Activated CD8-positive, alpha-beta memory T cell treated with anti-CD3 and anti-CD28 coated beads for 1 hour (primary cell): ENCODE measurements at places on chromosomes 3 and 15.

GRCh38 chr3:197513953-197514785, 41.6 kb downstream of the BDH1 start:
- no peak for DNase-seq

- DNase-seq: no peak
These were observed 1003.3 kb upstream of the NR2F2 start for GRCh38 chr15:95327183-95327525.

DNA sequence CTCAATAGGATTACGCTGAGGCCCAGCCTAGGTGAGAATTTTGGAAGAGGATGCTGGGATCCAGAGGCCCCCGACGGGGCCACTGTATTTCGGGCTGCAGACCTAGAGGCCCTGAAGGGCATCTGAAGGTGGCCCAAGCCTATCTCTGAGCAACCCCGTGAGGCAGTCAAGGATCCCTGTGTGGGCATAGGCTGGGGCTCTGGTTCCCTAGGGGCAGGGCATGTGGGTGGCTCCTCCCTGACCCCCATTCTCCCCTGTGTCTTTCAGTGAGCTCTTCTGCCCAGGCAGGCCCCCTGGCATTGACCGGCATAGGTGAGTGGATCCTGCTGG, 216.0 kb downstream of the SNRPN start:
- DNase-seq: no peak

DNA sequence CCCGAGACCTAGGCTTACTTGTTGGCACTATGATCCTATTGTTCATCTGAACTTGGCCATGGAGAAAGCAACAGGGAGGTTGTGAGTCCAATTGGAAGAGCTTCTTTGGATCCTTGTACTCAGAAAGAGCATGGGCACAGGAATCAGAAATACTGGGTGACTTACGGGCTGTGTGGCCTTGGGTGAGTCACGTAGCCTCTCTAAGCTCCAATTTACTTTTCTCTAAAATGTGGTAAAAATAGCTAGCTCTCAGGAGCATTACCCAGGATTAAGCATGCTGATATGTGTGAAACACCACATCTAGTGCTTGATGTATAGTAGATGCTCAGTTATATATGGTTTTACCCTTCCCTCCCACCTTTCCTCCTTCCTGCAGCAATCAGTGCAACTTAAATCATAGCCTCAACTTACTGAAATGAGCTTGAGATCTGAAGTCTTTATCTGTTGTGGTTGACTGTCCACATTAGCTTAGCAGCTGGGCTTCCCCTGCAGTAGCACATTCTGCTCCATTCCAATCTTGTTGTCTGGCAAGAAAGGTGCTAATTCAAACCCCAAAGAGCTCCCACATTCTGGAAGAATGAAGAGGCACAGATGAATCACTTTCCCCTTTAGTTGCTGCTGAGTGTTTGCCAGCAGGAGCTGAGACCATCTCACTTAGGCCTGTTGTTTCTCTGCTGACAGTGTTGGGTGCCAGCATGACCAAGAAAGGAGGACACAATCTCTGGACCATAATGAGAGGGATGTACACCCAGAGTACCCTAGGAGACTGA, 299.1 kb upstream of the TRIM42 start:
- no peak for DNase-seq

DNA sequence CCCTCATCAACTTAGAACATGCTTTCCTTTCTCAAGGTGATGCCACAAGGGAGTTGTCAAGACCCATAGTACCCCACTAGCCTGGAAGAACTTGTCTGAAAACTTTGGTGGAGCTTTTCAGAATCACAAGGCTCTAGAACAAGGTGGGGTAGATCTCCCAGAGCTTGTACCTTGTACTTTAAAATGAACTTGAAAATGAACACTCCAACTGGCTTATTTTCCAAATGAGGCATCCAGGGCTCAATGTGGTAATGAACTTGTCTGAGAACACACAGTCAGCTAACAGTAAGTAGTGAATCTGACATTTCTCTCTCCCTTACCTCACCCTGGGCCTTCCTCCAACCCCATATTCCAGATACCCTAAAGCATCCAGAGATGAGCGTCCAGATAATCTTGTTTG, 81.8 kb upstream of the THBS1 start:
- DNase-seq: no peak

- DNase-seq: no peak
These were observed 208.0 kb downstream of the MECOM start for GRCh38 chr3:169455472-169455871.

DNA sequence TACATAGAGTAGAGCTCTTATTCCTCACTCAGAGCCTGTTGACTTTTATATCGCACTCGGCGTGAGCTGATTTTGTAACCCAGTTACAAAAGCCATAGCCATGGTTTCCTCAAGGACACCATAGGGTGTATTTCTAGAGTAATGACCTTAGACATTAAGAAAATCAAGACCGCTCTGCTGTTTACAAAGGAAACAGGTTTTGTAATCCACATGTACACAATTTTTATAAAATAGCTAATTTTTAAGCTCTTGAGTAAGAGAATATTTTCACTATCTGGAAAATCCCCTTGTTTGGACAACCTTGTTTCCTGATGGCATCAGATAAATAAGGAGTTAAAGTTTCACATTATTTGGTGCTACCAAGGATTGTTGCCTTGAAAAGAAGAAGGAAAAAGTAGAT, 104.7 kb downstream of the PGPEP1L start:
- DNase-seq: no peak

DNA sequence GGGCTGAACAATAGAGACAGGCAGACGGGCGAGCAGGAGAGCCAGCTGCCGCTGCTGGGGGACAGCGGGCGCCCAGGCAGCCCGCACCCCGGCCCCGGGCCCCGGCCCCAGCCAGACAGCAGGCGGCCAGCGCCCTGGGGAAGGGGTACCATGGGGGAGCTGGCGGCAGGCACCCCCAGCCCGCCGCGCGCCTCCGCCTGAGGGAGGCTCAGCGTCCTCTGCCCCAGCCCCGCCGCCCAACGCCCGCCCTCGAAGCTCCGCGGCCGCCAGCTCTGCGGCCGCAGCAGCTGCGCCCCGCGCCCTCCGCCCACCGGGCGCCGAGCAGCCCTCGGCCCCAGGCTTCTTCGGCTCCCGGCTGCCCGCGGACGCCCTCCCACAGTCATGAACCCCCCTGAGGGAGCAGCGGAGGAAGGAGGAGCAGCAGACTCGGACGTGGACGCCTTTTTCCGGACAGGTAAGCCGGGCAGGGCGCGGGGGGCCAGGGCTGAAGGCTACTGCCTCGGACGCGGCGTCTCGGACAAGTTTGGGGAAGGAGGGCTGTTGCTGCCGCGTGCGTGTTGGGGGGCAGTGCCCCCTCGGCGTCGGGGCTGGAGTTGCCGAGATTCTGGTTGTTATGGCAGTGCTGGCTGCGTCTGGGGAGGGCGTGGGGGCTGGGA, 41.6 kb upstream of the ROPN1 start:
- no peak for DNase-seq

DNA sequence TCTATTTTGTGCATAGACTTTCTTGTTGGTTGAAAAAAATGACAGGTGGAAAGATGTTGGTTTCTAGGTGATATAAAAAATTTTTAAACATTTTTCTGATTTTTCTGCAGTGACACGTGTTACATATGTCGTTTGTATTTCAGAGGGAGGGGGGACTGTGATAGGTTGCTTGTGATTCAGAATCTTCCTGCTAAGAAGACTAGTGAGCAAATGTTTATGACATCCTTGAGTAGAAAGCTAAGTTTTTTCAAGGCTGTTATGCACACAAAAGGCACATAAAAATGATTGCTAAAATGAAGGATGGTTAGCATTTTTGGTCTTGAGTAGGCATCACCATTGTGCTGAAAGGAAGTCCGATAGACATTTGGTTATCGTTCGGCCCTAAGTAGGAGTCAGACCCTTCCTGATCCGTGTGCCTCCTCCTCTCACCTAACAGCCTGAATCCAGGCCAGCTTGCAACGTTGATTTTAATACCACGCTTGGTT, 1.5 kb downstream of the ZNF639 start:
- no peak for DNase-seq

- no peak for DNase-seq
These were observed 71.9 kb upstream of the RNU6-1 start for GRCh38 chr15:67911727-67912126.

- DNase-seq: no peak
These were observed 11.2 kb upstream of the CAPN3 start for GRCh38 chr15:42348083-42348482.

DNA sequence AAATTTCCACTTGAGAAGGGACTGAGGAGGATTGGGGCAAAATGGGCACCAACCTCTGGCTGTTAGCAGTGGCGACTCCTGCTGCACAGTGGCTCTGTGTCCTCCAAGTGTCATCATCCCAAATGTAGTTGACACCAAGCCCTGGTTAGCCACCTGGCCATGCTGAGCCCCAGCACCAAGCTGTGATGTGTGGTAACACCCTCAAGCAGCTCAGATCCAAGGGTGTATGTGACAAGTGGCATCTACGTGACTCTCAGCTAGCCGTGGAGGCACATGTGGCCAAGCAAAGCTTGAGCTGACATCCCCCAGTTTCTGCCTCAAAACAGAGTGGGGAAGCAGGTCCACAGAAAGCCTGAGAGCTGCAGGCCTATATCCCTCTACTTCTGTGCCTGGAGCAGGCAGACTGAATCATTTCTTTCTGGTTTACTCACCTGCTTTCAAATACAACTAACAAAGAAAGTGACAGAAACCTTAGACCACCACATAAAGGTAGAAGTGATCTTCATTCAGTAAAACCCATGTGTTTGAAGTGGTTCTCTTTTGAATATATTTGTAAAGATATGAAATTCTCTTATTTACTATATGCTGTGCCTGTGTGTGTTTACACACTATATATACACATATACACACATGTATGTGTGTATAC, 40.0 kb downstream of the FOXP1 start:
- DNase-seq: no peak

GRCh38 chr15:92395098-92395635, 1.5 kb downstream of the ST8SIA2 start:
- no peak for DNase-seq

DNA sequence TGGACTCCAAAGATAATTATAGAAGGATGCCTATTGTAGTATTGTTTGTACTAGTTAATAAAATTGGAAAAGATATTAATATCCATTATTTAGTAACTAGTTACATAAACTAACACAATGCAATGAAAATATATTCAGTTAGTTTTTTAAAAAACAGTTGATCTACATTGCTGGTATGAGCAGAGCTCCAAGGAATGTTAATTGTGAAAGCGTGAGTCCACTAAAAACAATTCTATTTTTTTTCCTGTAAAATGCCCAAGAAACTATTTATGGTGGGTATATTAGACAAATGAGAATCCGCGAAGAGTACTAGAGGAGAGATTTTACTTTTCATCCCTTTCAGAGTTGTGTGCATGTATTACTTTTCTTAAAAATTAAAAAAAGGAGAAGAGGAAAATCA, 104.3 kb downstream of the MCTP2 start:
- no peak for DNase-seq

GRCh38 chr15:100134089-100134583, 207.6 kb downstream of the ADAMTS17 start:
- DNase-seq: no peak

DNA sequence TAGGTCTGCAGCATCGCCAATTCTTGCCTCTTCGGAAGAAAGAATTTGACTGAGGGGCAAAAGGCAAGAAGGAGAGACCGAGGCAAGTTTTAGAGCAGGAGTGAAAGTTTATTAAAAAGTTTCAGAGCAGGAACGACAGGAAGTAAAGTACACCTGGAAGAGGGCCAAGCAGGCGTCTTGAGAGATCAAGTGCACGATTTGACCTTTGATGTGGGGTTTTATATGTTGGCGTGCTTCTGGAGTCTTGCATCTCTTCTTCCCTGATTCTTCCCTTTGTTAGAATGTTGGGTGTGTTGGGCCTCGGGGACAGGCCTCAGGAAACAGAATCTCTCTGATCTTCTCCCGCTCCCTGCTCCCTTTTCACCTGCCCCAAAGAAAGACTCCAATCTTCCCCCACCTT, 40.6 kb upstream of the FLNB start:
- no peak for DNase-seq

GRCh38 chr3:177714945-177715344, 517.7 kb upstream of the TBL1XR1 start:
- no peak for DNase-seq

- DNase-seq: no peak
These were observed 57.9 kb upstream of the DPH6 start for GRCh38 chr15:35603856-35604255.

DNA sequence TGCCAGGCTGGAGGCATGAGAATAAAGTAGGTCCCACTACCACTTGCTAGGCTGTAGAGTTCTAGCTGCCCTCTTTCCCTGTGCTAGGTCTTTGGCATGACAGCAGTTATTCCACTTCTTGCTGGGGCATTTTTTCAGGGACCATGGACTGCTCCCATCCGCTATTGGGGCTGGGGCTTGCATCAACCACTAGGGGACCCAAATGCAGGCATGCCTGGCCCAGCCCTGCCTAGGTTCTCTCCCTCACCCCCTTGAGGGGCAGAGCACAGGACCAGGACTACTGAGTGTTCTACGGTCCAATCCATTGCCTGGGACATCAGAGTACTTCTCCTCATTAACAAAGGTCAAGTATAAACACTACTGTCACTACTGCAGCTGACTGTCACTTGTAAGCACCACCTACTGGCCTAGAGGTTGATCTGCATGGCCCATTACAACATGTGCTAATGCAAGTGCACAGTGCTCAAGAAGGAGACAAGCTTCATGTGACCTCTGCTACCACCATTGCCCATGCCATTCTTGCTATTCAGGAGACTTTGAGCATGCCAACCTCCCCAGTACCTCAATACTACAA, 270.5 kb downstream of the MBNL1 start:
- DNase-seq: no peak

DNA sequence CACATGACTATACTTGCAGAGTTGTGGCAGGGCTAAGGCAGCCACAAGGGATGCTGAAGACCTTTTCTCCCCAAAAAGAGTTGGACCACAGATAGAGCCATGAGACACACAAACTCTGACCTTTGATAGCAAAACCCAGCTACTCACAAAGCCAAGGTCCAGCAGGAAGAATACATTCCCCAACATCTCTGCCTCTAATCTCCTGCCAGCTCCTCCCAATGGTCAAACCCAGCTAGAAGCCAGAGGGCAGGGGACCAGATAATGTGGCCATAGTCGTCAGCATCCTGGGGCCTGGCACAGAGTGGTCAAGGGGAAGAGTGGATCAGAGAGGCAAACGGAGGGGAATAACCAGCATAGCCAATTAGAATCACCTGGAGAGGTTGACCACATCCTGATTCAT, 28.2 kb downstream of the SLC6A1 start:
- DNase-seq: no peak

DNA sequence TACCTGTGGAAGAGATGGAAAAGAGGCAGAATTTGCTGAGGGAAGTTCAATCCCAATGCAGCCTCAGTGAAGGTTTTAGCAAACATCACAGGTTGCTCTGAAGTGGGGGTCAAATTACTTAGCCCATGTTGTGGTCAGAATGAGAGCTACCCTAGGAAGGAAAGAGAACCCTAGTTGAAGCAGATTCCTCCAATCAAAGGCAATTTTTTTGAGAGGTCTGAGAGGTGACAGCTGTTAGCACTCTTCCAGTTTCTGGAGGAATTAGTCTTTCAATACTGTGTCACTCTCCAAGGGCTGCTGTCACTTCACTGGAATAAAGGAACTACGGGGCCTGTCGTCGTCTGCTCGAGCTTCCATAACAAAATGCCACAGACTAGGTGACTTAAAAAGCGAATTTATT, 584.2 kb upstream of the DPPA4 start:
- DNase-seq: no peak
